ENCODE measurements at places on chromosomes 13 and 19. TPM values are rescaled to one million over a fixed set of nuclear protein-coding genes. Genes with fewer than 3 reads are reported as not detected.
A peak's percentile ranks its signal among the peaks of the same experiment; 100 is the strongest.

Gene REEP6
- 2.1 TPM for total RNA-seq

- no peak for DNase-seq
Observed at GRCh38 chr19:4577020-4577782, 17.7 kb upstream of the SEMA6B start.

DNA sequence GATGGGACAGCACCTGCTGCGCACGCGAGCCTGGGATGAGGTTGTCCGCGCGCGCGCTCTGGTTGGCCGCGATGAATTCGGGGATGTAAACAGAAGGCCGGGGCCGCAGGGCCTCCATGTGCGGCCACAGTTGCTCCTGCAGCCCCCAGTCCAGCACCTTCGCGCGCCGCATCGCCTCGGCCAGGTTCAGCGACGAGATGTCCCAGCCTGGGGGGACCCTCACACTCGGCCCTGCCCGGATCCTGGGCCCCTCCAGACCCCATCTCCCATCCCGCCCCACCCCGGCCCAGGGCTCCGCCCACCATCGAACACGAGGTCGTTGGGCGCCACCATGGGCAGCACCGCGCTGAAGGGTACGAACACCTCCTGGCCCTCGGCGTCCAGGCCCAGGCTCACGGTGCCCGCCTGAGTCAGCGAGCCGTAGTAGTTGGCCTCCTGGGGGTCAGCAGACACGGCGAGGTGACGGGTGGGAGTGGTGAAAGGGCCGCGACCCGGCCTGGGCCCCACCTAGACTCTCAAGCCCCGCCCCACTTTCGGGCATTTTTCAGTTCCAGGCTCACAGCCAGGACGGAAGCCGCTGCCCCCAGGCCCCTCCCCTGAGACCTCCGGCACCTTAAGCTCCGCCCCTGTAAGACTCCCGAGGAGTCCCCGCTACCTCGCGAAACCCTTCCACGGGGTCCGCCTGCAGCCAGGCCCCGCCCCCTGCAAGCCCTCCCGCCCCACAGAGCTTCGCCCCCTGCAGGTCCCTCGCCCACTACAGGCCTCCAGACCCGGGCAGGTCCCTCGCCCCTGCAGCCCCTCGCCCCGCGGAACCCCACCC lies 1.1 kb downstream of the ISYNA1 start:
- peak; percentile 49 for DNase-seq

DNA sequence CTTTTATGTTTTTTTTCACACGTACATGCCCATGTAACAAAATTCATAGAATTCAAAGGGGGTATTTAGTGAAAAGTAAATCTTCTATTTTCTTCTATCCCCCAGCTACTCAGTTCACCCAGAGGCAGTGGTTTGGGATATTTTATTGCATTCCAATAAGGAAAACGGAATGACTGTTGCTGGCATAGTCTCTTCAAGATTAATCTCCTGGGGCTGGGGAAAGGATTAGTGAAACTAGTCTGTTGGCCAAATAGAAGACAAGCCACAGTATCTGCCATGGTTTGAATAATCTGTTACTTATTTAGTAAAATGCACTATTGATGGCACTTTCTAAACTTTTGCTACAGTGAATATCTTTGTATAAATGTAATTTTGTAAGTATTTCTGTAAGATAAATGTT lies 122.0 kb downstream of the NDFIP2 start:
- no peak for DNase-seq

DNA sequence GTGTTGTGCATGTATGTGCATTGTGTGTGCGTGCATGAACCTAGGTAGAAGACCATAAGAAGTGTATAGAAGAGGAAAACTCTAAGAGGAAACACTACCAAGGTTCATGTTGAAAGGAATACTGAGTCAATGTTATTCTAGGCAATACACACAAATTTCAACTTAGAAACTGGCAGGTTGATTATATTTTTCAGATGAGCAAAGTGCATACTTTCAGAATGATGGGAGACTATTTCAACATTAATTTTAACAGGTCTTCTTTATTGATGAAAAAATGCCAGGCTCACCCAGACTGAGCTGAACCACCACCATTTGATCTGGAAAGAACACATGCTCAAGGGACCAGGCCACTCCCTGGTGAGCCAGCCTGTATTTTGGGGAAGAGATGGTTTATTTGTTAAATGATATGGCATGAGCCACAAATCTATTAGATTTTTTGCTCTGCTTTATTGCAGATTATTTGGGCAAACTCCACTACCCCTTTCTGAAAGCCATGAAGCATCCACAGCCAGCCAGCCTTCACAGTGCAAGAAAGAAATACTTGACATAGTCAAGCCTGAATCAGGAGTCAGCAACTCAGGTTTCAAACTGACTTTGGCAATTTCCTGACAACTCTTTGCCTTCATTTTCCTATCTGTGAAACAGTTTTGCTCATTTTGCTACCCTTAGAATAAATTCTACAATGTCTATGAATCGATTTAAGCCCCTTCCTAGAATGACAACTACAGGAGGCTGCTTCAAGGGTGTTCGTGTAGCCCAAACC lies 368.9 kb downstream of the COG6 start:
- no peak for DNase-seq

GRCh38 chr13:84358601-84359000 lies 476.3 kb upstream of the SLITRK1 start:
- DNase-seq = peak; percentile 41

DNA sequence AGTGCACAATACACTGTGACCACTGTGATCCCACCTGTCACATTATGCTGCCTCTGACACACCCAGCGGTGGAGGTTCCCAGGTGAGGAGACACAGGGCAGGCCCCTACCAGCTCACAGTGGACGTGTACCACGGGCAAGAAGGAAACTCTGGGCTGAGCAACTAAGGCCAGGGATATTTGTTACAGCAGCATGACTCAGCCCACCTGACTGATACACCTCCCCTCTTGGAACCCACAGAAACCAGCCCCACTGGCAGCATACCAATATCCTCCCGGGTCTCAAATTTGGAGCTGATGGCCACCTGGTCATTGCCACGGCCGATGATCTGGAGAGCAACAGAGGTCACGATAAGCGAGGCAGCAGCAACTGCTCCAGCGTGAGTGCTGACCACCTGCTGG lies 14.9 kb downstream of the KLC3 start:
- no peak for DNase-seq

GRCh38 chr19:10343495-10343894 lies 4.1 kb upstream of the ICAM3 start:
- no peak for DNase-seq

Gene NDUFS7
- total RNA-seq = 108 TPM

Gene ACP4
- not detected for total RNA-seq

All from HFFc6 (cell line).